ENCODE measurements at places on chromosomes 2 and 18. TPM values are rescaled to one million over a fixed set of nuclear protein-coding genes. Genes with fewer than 3 reads are reported as not detected.

Gene CLEC4F
- total RNA-seq, result not detected

Gene AMER3
- total RNA-seq, result not detected

Gene DCDC2C
- total RNA-seq, result not detected

Gene MOGAT1
- not detected for total RNA-seq

Gene SERPINB7
- 12.6 TPM for total RNA-seq

Gene RBMS1
- total RNA-seq, result 101 TPM

- no peak for DNase-seq
These were observed 1.7 kb upstream of the MYO3B start for GRCh38 chr2:170176212-170176611.

DNA sequence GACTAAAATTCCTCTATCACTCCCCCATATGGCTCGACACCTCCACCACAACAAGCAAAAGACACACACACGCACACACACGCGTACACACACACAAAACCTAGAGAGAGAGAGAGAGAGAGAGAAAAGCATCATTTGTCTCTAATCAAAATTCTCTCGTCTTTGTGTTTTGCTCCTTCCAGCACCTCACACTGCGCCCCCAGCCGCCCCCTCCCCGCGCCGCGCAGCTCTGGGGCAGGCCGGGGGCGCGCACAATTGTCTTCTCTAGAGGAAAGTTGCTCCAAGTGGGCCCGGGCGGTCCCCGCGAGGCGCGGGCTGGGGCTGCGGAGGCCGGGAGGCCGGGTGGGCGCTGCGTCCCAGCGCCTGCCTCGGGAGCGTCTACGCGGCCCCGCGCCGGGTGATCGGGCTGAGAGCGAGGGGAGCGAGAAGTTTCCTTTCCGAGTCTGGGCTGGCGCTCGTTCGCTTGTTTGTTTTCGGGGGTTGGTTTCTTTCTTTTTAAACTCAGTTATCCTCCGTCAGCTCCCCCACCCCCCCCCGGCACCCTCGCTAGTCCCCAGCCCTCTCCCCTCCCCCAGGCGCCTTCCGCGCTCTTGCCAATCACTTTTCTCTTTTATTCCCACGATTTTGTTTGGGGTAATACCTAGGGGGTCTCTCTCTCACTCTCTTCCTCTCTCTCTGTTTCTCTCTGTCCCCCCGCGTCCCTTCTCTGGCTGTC lies 4.1 kb downstream of the ZEB2 start:
- peak; percentile 65 for DNase-seq

DNA sequence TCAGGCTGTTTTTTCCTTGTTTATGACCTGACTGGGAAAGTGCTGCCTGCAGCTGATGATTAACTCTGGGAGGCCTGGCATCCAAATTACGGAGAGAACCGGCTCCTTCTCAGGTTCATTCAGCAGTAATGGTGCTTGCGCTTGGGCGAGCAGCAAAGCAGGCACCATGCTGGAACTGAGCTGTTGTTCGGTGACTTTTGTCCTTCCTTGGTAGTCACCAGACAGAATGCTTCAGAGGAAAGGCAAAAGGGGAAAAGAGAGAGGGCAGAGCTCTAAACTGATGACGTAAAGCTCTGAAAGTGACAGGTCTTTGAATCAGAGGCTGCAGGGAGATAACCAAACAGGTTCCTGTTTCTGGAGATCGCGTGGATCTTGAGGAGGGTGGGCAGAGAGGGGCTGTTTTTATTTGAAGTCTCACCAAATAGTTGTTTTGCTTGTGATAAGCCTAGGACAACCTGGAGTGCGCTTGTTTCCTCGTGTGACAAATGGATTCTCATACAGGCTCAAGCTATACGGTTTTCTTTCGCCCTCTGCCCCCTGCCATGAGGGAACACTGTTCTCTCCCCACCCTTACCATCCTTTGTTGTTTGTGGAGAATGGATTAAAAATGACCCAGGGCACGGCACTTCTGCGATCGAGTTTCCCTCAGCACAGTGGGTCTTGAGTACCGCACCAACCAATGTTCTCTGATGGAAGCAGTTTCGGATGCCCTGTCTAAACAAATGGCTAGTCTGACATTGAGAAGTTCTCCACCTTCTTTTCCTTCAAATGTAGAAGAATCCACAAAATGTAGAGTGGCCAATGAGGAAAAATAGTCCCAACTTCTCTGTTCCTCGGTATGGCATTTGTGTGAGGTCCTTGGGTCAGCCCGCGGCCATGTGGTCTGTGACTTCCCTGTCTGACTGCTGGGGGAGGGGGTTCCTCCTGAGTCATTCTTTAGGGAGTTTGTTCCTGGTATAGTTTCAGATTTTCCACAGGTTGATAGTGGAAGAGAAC lies 1.3 kb downstream of the RASGRP3 start:
- DNase-seq, result no peak

DNA sequence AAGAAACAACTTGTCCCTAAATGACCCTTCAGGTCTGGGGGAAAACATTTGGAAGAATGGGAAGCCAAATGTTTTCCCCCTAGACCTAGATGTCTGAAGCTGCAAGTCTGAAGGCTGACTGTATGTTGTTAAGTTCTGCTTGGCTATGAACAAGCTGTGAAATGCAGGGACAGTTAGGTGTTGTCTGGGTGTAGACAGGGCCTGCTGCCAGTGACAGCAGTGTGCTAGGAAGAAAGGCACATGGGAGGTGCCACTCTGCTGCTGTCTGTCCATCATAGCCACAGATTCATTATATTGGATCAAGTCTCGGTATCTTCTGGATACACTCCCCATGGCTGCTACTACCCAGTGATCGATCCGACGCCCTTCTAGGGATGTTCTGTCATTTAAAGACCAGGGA lies 265.9 kb upstream of the PXDN start:
- no peak for DNase-seq

- no peak for DNase-seq
These were observed 4.9 kb downstream of the DCC start for GRCh38 chr18:52344881-52345280.

DNA sequence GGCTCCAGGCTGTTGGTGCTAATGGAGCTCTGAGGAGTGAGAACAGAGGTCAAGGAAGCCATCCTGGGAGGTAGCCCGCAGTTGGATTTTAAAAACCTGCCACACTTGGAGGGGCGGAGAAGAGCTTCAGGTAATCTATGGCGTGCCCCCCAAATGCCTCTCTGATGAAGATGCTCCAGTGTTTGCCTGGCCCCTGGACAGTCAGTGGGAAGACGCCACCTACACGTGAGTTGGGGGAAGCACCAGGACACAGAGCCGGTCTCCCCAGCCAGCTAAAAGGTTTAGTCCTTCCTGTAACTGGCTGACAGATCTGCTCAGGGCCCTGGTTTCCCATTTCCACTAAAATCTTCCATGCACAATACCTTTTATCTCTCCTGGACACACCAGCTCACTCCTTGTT lies 225.0 kb downstream of the TTC32 start:
- DNase-seq, result no peak

DNA sequence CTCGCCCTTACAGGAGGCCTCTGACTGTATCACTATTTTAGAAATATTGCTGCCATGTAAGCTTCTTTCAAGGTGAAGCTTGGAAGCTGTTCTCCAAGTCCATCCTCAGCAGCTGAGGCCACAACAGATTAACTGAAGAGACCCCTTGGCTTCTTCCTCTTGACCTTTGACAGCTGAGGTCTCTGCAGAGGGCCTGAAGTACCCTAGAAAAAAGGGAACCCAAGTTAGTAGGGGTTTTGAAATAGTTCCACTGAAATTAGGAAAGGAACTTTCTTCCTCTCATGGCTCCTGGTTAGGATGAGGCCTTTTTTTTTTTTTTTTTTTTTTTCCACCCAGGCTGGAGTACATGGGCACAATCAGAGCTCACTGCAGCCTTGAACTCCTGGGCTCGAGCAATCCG lies 15.5 kb upstream of the IHH start:
- DNase-seq, result no peak

DNA sequence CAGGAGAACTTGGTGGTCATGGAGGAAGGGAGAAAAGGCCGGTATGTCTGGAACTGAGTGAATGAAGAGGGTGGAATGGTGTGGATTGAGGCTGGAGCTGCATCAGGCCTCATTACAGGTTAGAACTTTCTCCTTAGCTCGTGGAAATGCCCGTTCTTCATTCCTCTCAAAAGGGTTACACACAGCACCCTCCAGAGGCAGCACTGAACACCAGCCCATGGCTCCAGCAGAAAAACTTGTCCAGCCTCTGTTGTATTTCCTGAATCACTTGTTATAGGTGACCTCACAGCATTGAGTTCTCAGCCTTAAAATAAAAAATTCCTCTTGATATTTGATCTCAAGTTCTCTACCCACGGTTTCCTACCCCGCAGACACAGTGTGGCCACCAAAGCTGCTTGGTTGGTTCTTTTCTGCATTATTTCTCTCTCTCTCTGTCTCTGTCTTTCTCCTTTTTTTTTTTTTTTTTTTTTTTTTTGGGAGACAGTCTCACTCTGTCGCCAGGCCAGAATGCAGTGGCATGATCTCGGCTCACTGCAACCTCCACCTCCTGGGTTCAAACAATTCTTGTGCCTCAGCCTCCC lies 89.6 kb downstream of the ITGB1BP1 start:
- DNase-seq, result peak; percentile 80

DNA sequence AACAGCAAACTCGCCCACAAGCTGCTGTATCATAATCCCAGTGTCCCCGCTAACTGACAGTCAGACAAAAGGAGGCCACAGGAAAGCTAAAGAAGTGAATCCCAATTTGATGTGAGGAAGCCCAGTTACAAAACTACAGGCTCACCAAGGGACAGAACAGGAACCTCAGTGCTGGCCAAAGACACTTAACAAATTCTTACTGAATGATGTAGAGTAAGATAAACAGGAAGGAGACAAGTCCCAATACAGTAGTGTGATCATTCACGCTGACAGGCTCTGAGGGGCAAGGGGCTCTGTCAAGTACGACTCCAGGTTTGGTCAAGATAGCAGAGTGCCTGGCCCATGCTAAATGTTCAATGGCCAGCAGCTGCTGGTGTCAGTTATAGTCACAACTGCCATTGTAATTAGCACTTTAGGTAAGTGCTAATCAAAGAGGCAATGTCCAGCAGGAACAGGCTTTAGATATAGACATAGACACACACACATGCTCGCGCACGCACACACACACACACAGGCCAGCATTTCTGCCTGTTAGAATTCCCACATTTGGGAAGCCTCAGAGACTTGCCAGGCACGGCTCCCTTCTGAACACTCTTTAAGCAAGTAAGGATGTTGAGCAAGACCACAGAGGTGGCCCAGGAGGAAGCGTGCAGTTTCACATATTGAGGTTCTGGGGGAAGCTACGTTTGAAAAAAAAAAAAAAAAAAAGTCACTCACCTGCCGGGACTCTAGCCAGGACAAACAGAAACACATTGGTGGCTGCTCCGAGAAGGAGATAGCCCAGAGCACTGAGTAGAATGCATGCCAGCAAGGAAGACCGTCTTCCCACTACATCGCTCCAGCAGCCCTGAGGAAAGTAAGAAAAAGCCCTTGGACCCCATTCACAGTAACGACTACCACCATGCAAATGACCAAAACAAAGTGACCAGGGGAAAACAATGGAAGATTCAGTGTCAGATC lies 35.4 kb upstream of the TMEM182 start:
- no peak for DNase-seq

GRCh38 chr2:168849610-168850009 lies 40.6 kb downstream of the SPC25 start:
- peak; percentile 57 for DNase-seq

- no peak for DNase-seq
These were observed 143.1 kb upstream of the ZNF236 start for GRCh38 chr18:76679259-76679658.

DNA sequence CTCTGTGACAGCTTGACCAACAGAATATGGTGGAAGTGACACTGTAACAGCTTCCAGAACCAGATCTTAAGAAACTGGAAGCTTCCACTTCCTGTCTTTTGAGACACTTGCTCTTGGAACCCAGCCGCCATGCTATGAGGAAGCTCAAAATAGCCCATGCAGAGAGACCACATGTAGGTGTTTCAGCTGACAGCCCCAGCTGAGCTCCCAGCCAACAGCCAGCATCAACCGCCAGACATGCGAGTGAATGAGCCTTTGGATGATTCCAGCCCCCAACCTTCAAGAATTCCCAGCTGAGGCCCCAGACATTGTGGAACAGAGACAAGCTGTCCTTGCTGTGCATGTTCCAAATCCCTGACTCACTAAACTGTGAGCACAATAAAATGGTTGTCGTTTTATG lies 27.9 kb downstream of the ACVR1 start:
- no peak for DNase-seq

- no peak for DNase-seq
These were observed 9.1 kb downstream of the B3GNT2 start for GRCh38 chr2:62204998-62205496.

DNA sequence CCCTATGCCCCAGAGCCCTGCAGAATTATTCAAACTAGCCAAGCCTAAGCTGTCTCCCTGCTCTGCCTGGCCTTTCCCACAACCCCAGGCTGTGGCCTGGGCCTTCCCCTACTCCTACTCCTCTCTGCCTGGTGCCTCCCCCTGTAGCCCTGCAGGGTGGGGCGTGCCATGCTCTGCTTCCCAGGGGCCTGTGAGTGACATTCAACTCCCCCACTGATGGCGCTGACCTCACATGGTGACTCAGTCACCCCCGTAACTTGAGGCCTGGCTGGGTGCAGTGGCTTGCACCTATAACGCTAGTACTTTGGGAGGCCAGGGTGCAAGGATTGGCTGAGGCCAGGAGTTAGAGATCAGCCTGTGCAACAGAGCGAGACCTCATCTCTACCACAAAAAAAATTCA lies 60.6 kb downstream of the KIF1A start:
- peak; percentile 3 for DNase-seq

- peak; percentile 45 for DNase-seq
These were observed 160.8 kb upstream of the CAVIN2 start for GRCh38 chr2:192007581-192008228.

DNA sequence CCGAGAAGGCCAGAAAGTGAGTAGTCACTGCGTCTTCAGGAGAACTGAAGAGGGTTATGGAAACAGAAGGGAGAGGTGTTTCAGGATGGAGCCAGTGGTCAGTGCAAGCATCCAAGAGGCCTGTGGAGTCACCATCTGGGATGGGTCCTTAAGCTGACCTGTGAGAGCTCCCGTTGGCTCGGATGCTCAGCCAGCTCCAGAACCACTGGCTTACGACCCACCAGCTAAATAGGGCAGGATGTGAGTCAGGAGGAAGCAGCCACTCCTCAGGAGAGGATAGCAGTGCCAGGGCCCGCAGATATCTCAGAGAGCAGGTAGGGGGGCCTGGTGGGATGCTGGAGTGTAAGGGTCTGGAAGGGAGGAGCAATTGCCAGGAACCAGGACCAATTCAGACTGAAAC lies 63.1 kb upstream of the B3GNT7 start:
- no peak for DNase-seq

DNA sequence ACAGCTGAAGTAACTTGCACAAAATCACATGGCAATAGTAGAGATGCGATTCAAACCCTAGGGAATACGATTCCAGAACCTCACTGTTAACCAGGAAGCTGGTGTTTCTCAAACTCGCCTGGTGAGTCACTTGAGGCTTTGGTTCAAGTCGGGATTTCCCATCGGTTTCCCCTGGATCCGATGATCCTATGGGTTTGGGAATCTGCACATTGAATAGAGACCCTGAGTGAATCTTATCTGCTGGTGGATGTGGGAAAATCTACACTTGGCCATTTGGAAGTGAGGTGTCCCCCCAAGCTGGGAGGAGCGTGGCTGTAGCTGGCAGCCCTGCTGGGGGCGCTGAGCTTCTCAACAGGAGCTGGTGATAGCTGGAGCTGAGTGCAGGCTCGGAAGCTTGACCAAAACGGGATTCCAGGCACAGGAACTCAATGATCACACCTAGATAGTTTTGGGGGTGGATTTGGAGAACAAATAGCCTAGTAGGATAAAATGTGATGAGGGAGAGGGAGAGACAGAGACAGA lies 135.4 kb downstream of the PRKCE start:
- DNase-seq, result peak; percentile 10
